ENCODE measurements at places on chromosomes 5 and 9.

- DNase-seq, result no peak
Measured at GRCh38 chr9:34653151-34654072, 1.4 kb downstream of the IL11RA start.

- no peak for DNase-seq
Measured at GRCh38 chr9:20205821-20206220, 416.5 kb downstream of the MLLT3 start.

DNA sequence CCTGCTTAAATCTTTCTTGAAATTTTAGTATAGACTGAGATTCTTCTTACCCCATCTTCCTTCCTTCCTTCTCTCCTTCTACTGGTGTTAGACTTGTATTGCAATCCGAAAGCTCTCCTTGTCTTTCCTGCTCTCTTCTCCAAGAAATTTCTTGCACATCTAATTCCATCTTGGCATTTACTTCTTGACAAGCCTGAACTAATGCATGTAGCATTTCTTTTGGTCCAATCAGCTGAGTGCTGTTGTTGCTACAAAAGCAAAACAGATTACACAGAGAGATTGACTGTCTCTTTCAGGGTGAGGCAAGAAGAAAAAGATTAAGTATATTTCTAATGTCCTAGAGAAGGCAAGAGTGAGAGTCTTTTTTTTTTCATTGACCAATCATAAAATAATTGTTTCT lies 51.6 kb upstream of the MAP1B start:
- DNase-seq, result no peak

- no peak for DNase-seq
Measured at GRCh38 chr5:74294231-74294705, 346.3 kb downstream of the ENC1 start.

GRCh38 chr9:130276121-130276520 lies 10.6 kb downstream of the HMCN2 start:
- no peak for DNase-seq

DNA sequence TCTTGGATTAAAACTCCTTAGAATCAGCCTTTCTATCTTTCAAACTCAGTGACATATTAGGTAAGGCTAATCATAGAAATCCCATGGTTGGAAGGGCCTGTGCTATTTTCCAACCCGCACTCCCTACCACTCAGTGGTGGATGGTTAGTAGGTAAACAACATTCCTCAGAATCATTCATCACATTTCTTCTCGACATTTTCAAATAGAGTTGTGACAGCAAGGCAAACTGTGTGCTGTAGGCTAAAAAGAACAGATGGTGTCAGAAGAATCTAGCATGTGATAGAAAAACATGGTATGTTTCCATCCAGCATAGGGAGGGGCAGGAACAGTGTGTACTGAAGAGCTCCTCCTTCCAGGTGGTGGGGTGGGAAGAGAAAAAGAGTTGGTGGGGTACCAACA lies 227.3 kb upstream of the NMUR2 start:
- no peak for DNase-seq

- no peak for DNase-seq
Measured at GRCh38 chr9:138120511-138121437, 243.2 kb downstream of the CACNA1B start.

DNA sequence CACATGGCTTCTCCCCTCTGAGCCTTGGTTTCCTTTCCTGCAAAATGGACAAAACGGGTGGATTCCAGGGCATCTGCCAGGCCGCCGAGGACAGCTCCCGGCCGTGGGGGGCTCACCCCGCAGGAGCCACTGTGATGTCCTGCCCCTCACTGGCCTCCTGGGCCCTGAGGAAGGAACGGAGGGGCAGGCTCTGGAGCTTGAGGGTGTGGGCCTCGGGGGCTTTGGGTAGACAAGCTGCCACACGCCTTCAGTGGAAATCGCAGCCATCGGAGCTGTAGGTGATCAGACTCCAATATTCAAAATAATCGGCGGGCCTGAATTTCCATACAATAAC lies 32.2 kb upstream of the UBAC1 start:
- no peak for DNase-seq

GRCh38 chr5:103057208-103058130 lies 62.5 kb downstream of the GIN1 start:
- no peak for DNase-seq

DNA sequence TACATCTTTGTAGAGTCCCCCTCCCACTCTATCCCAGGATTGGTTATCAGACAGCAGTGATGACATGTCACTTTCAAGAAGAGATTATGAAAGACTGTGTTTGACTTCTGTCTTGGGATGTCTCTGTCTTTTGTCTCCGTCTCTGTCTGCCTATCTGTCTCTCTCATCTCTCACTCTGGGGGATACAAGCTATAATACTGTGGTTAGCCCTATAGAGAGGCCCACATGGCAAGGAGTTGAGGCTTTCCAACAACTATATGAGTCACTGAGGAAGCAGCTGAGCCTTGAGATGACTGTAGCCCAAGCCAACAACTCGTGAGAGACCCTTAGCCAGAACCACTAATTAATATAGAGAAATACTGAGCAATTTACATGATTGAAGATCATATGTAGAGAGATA lies 284.8 kb downstream of the PDE4D start:
- no peak for DNase-seq

- DNase-seq, result no peak
Measured at GRCh38 chr5:173891308-173892116, 3.4 kb downstream of the CPEB4 start.

- DNase-seq, result no peak
Measured at GRCh38 chr9:105975886-105976645, 281.7 kb downstream of the TMEM38B start.

DNA sequence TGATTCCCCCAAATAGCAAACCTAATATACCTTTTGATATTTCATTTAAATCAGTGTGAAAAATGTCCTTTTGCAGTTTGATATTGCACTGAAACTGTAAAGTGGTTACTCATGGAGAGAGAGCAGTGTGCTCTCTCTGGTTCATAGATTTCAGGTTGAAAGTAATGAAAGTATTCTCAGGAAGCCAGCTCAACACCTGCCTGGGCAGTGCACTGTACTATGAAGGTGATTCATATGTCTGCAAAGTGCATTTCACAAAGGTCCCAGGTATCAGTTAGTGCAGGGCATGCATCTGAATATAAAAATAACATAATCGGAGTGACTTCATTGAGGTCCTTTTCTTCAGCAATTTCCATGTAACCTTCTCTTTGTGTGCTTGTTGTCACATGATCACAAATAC lies 274.3 kb downstream of the CDH18 start:
- DNase-seq, result no peak

DNA sequence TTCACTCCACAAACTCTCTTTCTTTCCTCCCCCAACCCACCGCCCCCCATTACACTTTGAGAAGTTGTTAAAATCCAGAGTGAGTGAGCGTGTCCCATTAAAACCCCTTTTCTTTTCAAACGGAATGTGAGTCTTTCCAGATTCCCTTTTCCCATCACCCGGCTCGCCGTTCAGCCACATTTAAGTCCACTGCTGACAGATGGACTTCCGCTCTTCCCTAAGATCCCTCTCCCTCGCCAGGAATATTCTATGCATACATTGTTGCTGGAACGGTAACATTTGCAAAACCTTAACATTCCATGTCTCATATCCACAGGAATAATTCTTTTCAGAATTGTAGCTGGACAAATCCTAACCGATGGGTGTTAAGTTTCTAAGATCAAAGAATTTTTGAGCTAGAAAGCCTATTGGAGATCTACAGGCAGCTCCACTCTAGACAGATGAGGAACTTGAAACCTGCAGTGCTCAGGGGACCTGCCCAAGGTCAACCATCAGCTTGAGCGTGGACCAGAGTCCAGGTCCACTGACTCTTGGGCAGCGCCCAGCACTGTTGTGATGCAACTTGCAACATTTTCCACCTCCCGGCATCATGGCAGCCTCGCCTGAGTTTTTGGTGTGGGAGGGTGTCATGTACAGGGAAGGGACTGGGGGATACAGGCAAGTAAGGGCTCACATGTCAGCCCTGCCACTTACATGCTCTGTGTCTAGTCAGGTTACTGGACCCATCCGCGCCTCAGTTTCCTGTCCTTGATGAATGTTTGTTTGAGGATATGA lies 500.1 kb downstream of the CCDC171 start:
- DNase-seq, result no peak

DNA sequence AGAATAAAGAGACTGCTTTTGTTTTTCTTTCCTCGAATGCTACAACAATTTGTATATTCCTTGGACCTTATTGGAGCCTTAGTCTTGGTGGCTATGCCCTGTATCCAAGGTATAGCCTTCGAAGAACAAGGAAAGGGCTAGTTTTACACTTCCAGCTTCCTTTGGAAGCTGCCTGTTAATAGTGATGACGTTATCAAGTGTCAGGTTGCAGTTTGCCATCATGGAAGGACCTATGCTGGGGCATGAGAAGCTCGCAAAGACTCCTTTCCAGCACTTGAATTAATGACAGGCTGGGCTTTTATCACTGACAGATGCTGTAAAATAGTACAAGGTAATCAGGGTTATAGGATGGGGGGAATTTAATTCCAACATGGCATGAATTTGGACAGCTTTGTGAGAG lies 157.9 kb downstream of the KDM4C start:
- no peak for DNase-seq

GRCh38 chr9:122070728-122071515 lies 22.2 kb downstream of the TTLL11 start:
- no peak for DNase-seq
